ENCODE measurements at places on chromosomes 5 and 9.

GRCh38 chr9:5643005-5643624 is 14.2 kb downstream of the RIC1 start:
- DNase-seq = no peak

DNA sequence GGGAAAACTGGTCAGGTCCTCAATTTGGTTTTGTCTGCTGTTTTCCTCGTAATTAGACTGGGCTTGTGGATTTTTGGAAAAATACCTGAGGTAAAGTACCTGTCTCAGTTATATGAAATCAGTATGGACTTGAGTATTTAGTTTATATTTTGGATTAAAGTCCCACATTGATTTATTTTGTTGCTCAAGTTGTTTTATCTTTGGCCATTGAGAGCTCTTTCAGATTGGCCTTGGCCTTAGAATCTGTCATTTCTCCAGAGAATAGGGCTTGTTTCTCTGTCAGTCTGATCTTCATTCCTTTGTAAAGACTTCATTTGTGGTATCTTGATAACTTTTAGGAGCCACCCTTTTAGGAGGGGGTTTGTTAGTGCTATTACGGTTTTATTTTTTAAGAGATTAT is 21.2 kb downstream of the UBAP1 start:
- DNase-seq = no peak

GRCh38 chr9:134341306-134341705 is 15.1 kb downstream of the RXRA start:
- DNase-seq = no peak

DNA sequence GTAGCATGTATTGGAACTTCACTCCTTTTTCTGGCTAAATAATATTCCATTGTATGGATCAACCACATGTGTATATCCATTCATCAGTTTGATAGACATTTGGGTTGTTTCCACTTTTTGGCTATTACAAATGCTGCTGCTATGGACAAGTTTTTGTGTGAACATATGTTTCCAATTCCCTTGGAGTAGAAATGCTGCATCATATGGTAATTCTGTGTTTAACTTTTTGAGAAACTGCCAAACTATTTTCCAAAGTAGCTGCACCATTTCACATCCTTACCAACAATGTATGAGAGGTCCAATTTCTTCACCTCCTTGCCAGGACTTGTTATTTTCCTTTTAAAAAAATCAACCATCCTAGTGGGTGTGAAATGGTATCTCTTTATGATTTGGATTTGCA is 8.4 kb downstream of the FRRS1L start:
- DNase-seq = no peak

- no peak for DNase-seq
Observed at GRCh38 chr9:136194540-136194939, 10.4 kb downstream of the LHX3 start.

DNA sequence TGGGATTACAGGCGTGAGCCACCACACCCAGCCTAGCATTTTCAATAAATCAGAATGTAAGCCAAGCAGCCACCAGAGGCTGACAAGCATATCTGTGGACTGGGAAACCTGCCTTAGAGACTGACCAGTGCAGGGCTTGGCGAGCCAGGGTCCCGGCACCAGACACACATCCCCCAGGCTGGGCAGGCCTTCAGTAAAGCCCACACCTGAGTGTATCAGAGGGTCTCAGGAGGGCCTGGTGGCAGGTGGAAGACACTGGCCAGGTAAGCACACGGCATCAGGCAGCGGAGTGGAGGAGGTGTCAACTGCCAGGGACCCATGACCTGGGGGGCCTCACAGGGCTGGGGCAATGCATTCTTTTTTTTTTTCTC is 78.3 kb upstream of the IL17B start:
- DNase-seq = no peak

- no peak for DNase-seq
Observed at GRCh38 chr9:82677086-82677485, 385.9 kb downstream of the RASEF start.

- DNase-seq = no peak
Observed at GRCh38 chr5:14787801-14788579, 83.6 kb downstream of the ANKH start.

DNA sequence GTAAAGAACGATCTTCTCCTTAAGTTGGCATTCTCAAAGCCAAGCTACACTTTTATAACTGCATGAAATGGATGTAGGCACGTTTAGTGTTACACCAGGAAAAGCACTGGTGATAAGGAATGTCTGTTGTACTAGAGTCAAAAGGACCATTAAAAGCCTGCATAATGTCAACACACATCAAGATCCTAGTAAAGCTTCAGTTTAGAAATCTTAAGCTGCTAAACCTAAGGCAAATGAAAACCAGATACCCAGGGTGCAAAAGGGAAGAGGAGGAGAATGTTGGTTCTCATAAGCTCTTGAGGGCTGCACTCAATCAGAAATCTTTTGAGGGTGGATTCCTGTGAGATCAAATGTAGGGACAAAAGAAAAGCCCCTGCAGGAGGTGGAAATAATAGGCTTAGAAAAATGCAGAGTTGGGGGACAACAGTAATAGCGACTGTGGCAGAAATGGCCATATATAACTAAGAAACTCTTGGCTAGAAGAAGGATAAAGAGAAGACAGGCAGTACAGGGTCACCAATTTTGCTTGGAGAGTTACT is 148.2 kb downstream of the FBXL17 start:
- no peak for DNase-seq
